Activated B cell treated with CpG ODN at 0.5 μM for 24 hours (primary cell): ENCODE measurements at places on chromosomes 12 and 14. TPM values are rescaled to one million over a fixed set of nuclear protein-coding genes. Genes with fewer than 3 reads are reported as not detected.

GRCh38 chr12:118059341-118060191 lies 1.4 kb downstream of the WSB2 start:
- no peaks in the 10 kb centered on the region for H3K27me3 ChIP-seq
- peak overlapping the region; percentile 85 for H3K27ac ChIP-seq
- peak overlapping the region; percentile 84 for H3K4me3 ChIP-seq
- peaks cover 2% of the 10 kb centered on the region for H3K36me3 ChIP-seq
- no peak for DNase-seq

The KCNK10 gene
- 0.07 and 0.13 TPM in 2 replicates for total RNA-seq

- no peak for DNase-seq
- H3K27me3 ChIP-seq, result peaks cover 20% of the 10 kb centered on the region
- H3K36me3 ChIP-seq, result no peaks in the 10 kb centered on the region
- H3K4me1 ChIP-seq, result peaks cover 6% of the 10 kb centered on the region
- H3K27ac ChIP-seq, result no peak overlapping the region
- H3K4me3 ChIP-seq, result no peak overlapping the region
Measured at GRCh38 chr14:77264466-77265186, 6.4 kb downstream of the NGB start.

DNA sequence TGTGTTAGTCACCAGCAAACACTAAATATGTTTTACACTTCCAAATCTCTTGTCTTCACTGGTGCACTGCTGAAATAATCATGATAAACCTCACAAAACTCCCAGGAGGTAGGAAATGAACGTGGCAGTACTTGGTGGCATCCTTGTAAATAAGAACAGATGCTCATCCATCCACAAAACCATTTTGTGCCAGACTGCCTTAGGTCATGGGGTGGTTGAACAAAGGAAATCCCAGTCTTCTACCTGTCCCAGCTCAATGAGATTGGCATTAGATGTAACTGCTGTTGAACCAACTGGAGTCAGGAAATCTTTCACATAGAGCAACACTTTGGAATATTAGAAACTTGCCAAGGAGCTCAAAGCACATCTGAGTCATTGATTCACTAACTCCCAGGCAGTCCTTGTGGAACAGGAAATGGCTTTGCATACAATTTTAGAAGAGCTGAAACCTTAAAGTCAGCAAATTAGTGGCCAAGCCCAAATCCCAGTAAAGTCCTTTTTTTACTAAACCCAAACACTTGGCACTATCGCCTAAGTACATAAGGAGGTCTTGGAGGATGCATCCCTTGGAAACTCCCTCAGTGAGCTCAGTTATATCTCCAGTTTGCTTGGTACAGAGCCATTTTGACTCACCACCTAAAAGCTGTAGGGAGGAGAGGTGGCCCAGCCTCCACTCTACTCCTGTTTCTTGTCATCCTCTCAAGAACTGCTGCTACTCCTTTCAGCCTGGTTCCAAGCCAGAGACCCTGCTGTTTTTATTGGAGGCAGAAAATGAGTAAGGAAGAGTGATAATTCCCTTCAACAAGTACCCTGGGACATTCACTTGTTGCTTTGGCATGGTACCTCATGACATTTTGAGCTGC lies 208.0 kb downstream of the NOVA1 start:
- no peak for DNase-seq
- no peak overlapping the region for H3K27ac ChIP-seq
- no peaks in the 10 kb centered on the region for H3K36me3 ChIP-seq
- no peak overlapping the region for H3K4me3 ChIP-seq

The ZC2HC1C gene
- total RNA-seq, result 0.91 TPM in 1 of 2 replicates, not detected in the other

The CLEC7A gene
- total RNA-seq, result 0.09 and 0.10 TPM in 2 replicates

The POTEG gene
- total RNA-seq, result not detected in 2 replicates

The SLC6A12 gene
- total RNA-seq, result not detected in 2 replicates

DNA sequence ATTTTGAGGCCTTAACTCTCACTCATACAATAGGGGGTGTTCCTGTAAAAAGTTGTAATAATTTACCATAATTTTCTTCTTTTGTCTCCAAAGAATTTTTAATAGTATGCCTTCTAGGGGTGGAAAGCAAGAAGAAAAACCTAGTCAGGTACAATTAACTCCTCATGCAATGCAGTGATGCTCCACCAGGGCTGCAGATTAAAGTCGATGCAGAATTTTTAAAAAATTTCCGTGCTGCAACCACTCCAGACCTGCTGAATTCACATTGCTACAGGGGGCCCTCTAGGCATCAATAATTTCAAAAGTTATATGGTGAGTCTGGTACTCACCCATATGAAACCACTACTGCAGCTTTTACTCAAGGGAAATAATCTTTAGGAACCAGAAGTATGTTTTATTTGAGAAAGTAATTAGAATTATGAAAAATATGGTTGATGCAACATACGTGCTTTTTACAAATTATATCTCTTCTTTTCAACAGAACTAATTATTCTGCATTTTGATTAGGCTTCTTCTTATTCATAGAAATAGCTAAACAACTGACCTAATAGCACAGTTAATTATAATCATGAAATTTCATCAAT lies 353.2 kb downstream of the BCAT1 start:
- no peak overlapping the region for H3K27ac ChIP-seq
- DNase-seq, result no peak
- no peaks in the 10 kb centered on the region for H3K27me3 ChIP-seq
- H3K4me1 ChIP-seq, result peaks cover 37% of the 10 kb centered on the region

DNA sequence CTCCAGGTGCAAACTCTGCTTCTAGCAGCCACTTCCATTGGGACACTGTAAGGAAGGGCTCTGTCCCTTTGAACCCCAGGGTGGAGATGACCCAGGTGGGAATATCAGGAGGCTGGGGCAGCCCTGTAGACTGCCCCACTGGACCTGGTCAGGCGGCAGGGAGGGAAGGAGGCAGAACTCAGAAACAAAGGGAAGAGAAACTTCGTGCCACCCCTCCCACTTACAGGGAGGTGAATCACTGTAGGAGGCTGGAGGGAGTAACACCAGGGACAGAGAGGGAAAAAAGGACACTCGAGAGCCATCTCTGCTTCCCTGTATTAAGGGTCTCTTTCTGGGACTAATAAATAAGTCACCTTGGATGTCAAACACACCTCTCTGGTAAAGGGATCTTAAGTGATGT lies 37.4 kb downstream of the ISCA2 start:
- no peak overlapping the region for H3K27ac ChIP-seq
- no peak overlapping the region for H3K4me3 ChIP-seq
- DNase-seq, result no peak
- no peaks in the 10 kb centered on the region for H3K36me3 ChIP-seq

- H3K27me3 ChIP-seq, result no peaks in the 10 kb centered on the region
- DNase-seq, result no peak
- H3K27ac ChIP-seq, result no peak overlapping the region
- H3K4me3 ChIP-seq, result no peak overlapping the region
Measured at GRCh38 chr12:89151536-89151935, 200.8 kb downstream of the DUSP6 start.

- DNase-seq, result no peak
- H3K4me3 ChIP-seq, result no peak overlapping the region
- H3K36me3 ChIP-seq, result peaks cover 3% of the 10 kb centered on the region
Measured at GRCh38 chr12:116920939-116921338, 10.2 kb downstream of the FBXW8 start.

DNA sequence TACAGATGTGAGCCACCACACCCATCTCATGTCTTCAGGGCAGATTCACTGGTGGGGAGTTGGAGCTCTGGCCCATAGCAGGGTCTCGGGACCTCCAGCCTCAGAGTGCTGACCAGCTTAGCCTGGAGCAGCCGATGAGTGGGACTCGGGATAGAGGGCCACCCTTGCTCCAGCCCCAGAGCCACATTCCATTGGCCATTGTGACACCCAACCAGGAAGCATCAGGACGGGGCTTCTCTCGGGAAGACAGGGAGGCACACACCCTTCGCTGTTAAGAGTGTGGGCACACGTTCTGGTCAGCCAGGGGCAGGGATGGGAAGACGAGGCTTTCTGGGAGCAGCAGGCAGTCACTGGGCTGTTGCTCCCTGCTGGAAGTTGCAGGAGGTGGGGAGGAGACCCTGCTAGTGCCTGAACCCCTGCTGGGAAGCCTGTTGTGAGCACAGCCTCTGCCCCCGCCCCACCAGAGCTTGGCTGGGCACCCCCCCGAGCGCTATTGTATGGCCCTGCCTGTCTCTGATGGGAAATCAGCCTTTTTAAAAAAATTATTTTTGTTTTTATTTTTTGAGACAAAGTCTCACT lies 1.6 kb downstream of the ADGRD1 start:
- no peak overlapping the region for H3K27ac ChIP-seq
- H3K4me1 ChIP-seq, result peaks cover 15% of the 10 kb centered on the region
- DNase-seq, result no peak
- peaks cover 11% of the 10 kb centered on the region for H3K27me3 ChIP-seq

The CYP27B1 gene
- 2.4 and 2.5 TPM in 2 replicates for total RNA-seq

The CAPS2 gene
- total RNA-seq, result 3.1 and 3.8 TPM in 2 replicates
